Sigmoid colon (tissue), 7 donors: ENCODE measurements at places on chromosomes 1 and 21.
A peak's percentile ranks its signal among the peaks of the same experiment; 100 is the strongest.

DNA sequence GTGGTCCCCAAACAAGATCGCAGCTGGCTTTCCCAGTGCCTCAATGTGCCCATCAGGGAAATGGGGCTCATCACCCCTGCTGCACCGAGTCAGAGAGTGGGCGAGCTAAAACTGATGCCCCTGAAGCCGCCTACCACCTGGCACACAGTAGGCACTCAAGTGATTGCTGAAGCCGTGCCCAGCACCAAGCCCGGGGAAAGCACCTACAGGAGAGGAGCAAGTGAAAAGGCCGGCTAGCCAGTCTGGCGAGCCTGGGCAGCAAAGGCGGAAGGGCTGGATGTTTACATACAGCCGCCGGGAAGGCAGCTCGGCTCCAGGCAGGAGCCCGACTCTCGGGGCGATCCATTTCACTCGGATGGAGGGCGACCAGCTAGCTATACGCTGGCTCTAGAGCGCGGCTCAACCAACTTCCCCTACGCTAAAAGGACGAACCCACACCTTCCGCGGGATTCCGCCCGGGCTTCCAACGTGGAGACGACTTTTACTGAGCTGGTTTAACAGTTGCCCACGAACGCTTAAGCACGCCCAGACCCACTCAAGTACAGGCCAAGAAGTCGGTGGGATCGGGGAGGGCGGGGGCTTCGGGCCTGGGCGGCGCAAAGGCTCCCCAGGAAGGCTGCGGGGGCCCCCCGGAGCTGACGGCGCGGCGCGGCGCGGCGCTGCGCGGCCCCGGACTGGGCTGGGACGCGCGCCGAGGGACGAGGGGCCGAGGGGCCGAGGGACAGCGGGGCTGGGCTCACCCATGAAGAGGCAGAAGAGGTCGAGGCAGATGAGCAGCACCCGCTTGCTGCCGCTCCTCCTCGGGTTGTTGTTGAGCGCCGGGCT, 1.0 kb downstream of the PLPP3 start:
- peak; percentile 78 for DNase-seq

DNA sequence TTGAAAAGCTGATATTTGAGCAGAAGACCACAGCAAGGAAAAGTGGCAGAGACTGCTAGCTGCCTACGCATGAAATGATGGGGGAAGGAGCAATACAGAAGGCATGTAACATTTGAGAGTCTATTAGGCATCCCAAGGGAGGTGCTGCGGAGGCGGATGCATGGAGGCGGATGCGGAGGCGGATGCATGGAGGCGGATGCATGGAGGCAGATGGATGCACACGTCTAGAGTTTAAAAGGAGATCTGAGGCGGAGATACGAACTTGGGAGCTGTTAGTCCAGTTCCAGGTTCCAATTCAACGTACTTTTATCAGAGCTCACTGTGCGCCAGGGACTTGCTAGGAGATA, 744 bp upstream of the DDX20 start:
- no peak for DNase-seq

- no peak for DNase-seq
Observed at GRCh38 chr1:111030590-111030989, 66.9 kb upstream of the LRIF1 start.

GRCh38 chr1:162388615-162389014, 7.1 kb downstream of the C1orf226 start:
- DNase-seq = no peak

DNA sequence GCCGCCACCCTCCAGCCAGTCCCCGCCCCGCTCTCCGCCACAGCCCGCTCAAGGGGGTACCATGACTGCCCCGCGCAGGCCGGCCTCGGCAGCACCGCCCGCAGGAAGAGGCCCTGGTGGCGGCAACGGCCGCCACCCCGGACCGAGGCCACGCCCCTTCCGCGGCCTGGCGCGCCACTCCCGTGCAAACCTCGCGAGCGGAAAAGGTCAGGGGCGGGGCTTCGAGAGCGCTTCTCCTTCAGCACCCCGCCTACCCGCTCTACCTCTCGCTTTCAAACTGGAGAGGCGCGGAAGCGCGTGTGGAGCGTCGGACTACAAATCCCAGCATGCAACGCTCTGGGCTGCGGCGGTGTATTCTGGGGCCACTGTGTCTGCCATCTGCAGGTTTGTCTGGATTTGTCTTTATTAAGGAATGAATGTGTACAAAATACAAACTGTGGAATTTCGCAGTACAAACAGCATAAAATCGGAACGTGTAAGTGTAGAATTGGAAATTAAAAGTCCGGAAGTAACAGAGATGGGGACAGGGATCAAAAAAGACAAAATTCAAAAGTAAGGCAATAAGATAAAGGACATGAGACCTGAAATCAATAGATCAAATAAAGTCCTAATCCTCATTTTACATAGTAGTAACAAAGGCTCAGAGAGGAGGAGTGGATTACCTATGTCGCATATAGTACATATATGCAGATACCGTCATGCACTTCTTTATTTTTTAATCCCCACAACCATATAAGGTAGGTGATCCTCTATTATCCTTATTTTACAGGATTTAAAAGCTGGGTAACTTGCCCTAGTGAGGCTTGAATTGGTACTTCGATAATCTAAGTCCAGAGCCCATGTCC, 464 bp upstream of the ADSS2 start:
- DNase-seq = peak; percentile 99
